Sigmoid colon (tissue), 7 donors: ENCODE measurements at places on chromosomes 12 and 14. TPM values are rescaled to one million over a fixed set of nuclear protein-coding genes. Genes with fewer than 3 reads are reported as not detected.

The GPX2 gene
- not detected for total RNA-seq

- H3K4me1 ChIP-seq: no peaks in the 10 kb centered on the region
- H3K36me3 ChIP-seq: peaks cover 96% of the 10 kb centered on the region
- DNase-seq: no peak
- H3K27me3 ChIP-seq: no peaks in the 10 kb centered on the region
- H3K4me3 ChIP-seq: no peak overlapping the region
Measured at GRCh38 chr14:91473046-91473445, 37.1 kb downstream of the PPP4R3A start.

- H3K36me3 ChIP-seq: no peaks in the 10 kb centered on the region
- DNase-seq: peak; percentile 72
- no peaks in the 10 kb centered on the region for H3K27me3 ChIP-seq
- H3K4me1 ChIP-seq: peaks cover 7% of the 10 kb centered on the region
Measured at GRCh38 chr14:32985866-32986265, 47.2 kb downstream of the NPAS3 start.

The SPTLC2 gene
- 12.4 TPM for total RNA-seq

The AMDHD1 gene
- 1.1 TPM for total RNA-seq

GRCh38 chr14:73887318-73887616, 608 bp downstream of the ZNF410 start:
- H3K4me3 ChIP-seq: peak overlapping the region; percentile 71
- DNase-seq: no peak
- no peaks in the 10 kb centered on the region for H3K27me3 ChIP-seq
- peaks cover 21% of the 10 kb centered on the region for H3K4me1 ChIP-seq

The WNT5B gene
- 8.4 TPM for total RNA-seq

- H3K4me3 ChIP-seq: no peak overlapping the region
- peaks cover 1% of the 10 kb centered on the region for H3K4me1 ChIP-seq
- no peak overlapping the region for H3K27ac ChIP-seq
Measured at GRCh38 chr14:38384741-38385140, 128.8 kb upstream of the CLEC14A start.

The CISTR gene
- not detected for total RNA-seq

The BEST3 gene
- not detected for total RNA-seq

DNA sequence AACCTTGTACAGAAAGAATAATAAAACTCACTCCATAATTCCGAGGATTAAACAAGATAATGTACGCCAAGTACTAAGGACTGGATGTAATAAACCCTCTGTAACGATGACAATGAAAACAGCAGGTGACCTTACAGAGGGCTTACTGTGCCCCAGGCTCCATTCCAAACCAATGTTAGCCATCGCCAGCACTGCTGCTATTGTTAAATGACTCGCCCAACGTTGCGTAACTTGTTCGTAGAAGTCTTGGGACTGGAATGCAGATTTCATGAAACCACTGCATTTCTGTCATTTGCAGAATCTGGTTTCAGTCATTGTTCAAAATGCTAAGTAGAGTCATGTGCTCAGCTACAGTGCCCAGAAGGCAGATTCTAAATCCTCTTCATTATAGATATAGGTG, 728 bp upstream of the STON2 start:
- no peak overlapping the region for H3K4me3 ChIP-seq
- no peak overlapping the region for H3K27ac ChIP-seq
- DNase-seq: peak; percentile 88
- no peaks in the 10 kb centered on the region for H3K4me1 ChIP-seq

GRCh38 chr12:30098677-30099076, 314.9 kb upstream of the TMTC1 start:
- no peaks in the 10 kb centered on the region for H3K4me1 ChIP-seq
- no peak for DNase-seq
- no peaks in the 10 kb centered on the region for H3K27me3 ChIP-seq
- no peak overlapping the region for H3K27ac ChIP-seq

The KRT74 gene
- total RNA-seq: not detected

GRCh38 chr14:96181186-96182056, 23.2 kb upstream of the BDKRB2 start:
- no peaks in the 10 kb centered on the region for H3K4me1 ChIP-seq
- H3K36me3 ChIP-seq: no peaks in the 10 kb centered on the region
- no peaks in the 10 kb centered on the region for H3K27me3 ChIP-seq

GRCh38 chr12:4421590-4422031, 24.0 kb downstream of the FGF6 start:
- H3K4me3 ChIP-seq: no peak overlapping the region
- peaks cover 27% of the 10 kb centered on the region for H3K4me1 ChIP-seq
- no peaks in the 10 kb centered on the region for H3K36me3 ChIP-seq
- H3K27ac ChIP-seq: no peak overlapping the region
- no peaks in the 10 kb centered on the region for H3K27me3 ChIP-seq

- no peaks in the 10 kb centered on the region for H3K4me1 ChIP-seq
- no peak for DNase-seq
- H3K36me3 ChIP-seq: no peaks in the 10 kb centered on the region
- H3K27ac ChIP-seq: no peak overlapping the region
Measured at GRCh38 chr12:76113800-76114757, 29.6 kb upstream of the NAP1L1 start.

The LRRK2 gene
- total RNA-seq: 29.9 TPM

DNA sequence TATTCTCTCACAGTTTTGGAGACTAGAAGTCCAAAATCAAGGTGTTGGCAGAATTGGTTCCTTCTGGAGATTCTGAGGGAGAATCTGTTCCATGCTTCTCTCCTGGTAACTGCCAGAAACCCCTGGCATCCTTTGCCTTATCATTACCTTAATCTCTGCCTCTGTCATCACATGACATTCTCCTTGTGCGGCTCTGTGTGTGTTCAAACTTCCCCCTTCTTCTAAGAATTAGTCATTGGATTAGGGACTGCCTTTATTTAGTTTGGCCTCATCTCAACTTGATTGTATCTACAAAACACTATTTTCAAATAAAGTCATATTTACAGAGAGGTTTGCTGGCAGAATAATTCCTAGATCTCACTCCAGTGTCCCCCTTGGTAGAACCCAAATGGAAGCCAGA, 68.9 kb downstream of the ZNF641 start:
- no peaks in the 10 kb centered on the region for H3K27me3 ChIP-seq
- no peak overlapping the region for H3K4me3 ChIP-seq
- no peak for DNase-seq
- H3K4me1 ChIP-seq: no peaks in the 10 kb centered on the region
- no peaks in the 10 kb centered on the region for H3K36me3 ChIP-seq
- H3K27ac ChIP-seq: no peak overlapping the region

The CLMN gene
- total RNA-seq: 4.4 TPM

The GCH1 gene
- 4.4 TPM for total RNA-seq

GRCh38 chr12:110224379-110225304, 56.4 kb upstream of the ATP2A2 start:
- H3K27me3 ChIP-seq: no peaks in the 10 kb centered on the region
- H3K4me1 ChIP-seq: peaks cover 17% of the 10 kb centered on the region
- peak overlapping the region; percentile 15 for H3K4me3 ChIP-seq
- DNase-seq: peak; percentile 77
- H3K27ac ChIP-seq: peak overlapping the region; percentile 80

- no peak overlapping the region for H3K4me3 ChIP-seq
- no peak for DNase-seq
- no peaks in the 10 kb centered on the region for H3K4me1 ChIP-seq
- H3K27ac ChIP-seq: peak overlapping the region; percentile 59
- no peaks in the 10 kb centered on the region for H3K27me3 ChIP-seq
Measured at GRCh38 chr12:115998794-115999478, 278.6 kb downstream of the MED13L start.

The GALNT6 gene
- total RNA-seq: 7.6 TPM

DNA sequence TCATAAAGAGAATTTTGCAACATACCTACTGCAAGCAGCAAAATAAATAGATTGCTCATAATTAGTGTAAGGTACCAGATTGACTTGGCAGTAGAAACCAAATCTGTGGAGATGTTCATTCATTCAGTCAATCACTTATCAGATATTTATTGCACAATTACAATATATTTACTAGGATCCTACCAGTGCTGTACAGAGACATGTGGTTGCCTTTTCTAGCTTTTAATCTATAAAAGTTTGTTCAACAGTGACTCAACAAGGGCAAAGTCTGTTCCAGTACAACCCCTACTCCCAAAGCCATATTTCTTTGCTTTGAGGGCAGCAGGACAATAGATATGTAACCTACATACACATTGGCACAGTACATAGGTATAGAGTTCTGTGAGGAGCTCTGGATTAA, 27.3 kb downstream of the ABCD2 start:
- no peaks in the 10 kb centered on the region for H3K4me1 ChIP-seq
- H3K36me3 ChIP-seq: no peaks in the 10 kb centered on the region
- no peak for DNase-seq

- no peak for DNase-seq
- H3K27me3 ChIP-seq: no peaks in the 10 kb centered on the region
- H3K4me1 ChIP-seq: no peaks in the 10 kb centered on the region
- H3K27ac ChIP-seq: no peak overlapping the region
- H3K4me3 ChIP-seq: no peak overlapping the region
- no peaks in the 10 kb centered on the region for H3K36me3 ChIP-seq
Measured at GRCh38 chr14:65237023-65237814, 134.9 kb upstream of the MAX start.

- no peaks in the 10 kb centered on the region for H3K4me1 ChIP-seq
- peak overlapping the region; percentile 6 for H3K27ac ChIP-seq
- no peak for DNase-seq
- peaks cover 70% of the 10 kb centered on the region for H3K36me3 ChIP-seq
Measured at GRCh38 chr12:122356192-122356635, 66.3 kb downstream of the CLIP1 start.

DNA sequence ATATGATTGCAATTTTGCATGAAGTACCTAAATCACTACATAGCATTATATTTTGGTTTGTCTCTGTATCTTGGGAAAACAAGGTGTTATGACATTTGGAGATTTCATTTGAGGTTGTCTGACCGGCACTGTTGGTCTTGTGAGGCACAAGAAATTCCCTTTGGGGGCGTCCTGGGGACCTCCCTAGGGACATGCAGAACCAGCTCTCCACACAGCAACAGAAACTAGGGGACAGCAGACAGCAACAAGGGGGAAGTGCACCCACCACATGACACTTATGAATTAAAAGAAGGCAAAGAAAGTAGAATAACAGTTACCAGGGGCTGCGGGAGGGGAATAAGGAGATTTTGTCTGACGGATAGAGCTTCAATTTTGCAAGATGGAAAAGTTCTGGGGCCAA, 14.4 kb downstream of the DDX54 start:
- no peaks in the 10 kb centered on the region for H3K27me3 ChIP-seq
- H3K4me1 ChIP-seq: no peaks in the 10 kb centered on the region
- no peak overlapping the region for H3K4me3 ChIP-seq
- H3K36me3 ChIP-seq: peaks cover 67% of the 10 kb centered on the region

- no peak for DNase-seq
- H3K27ac ChIP-seq: no peak overlapping the region
- H3K36me3 ChIP-seq: no peaks in the 10 kb centered on the region
- H3K27me3 ChIP-seq: no peaks in the 10 kb centered on the region
- no peak overlapping the region for H3K4me3 ChIP-seq
- no peaks in the 10 kb centered on the region for H3K4me1 ChIP-seq
Measured at GRCh38 chr14:81765651-81766275, 232.1 kb upstream of the SEL1L start.

The BRMS1L gene
- total RNA-seq: 10.3 TPM

DNA sequence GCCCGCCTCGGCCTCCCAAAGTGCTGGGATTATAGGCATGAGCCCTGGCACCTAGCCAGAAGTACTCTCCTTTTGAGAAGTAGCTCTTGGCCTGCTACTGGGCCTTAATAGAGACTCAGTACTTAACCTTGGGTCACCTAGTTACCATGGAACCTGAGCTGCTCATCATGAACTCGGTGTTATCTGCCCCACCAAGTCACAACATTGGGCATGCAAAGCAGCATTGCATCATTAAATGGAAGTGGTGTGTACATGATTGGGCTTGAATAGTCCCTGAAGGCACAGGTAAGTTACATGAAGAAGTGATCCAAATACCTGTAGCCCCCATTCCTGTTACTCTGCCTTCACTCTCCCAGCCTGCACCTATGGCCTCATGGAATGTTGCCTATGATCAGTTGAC, 18.0 kb upstream of the ATF7 start:
- no peak overlapping the region for H3K27ac ChIP-seq
- no peak overlapping the region for H3K4me3 ChIP-seq
- H3K4me1 ChIP-seq: no peaks in the 10 kb centered on the region

The FAIM2 gene
- 5.8 TPM for total RNA-seq

The PTHLH gene
- total RNA-seq: 7.5 TPM

- no peak overlapping the region for H3K4me3 ChIP-seq
- no peak overlapping the region for H3K27ac ChIP-seq
- H3K4me1 ChIP-seq: no peaks in the 10 kb centered on the region
- no peak for DNase-seq
Measured at GRCh38 chr12:12488823-12489550, 73.7 kb downstream of the DUSP16 start.

- H3K36me3 ChIP-seq: no peaks in the 10 kb centered on the region
- H3K27ac ChIP-seq: no peak overlapping the region
- H3K4me3 ChIP-seq: no peak overlapping the region
- no peaks in the 10 kb centered on the region for H3K27me3 ChIP-seq
- no peaks in the 10 kb centered on the region for H3K4me1 ChIP-seq
Measured at GRCh38 chr12:65266408-65266807, 12.1 kb upstream of the MSRB3 start.

- H3K36me3 ChIP-seq: peaks cover 19% of the 10 kb centered on the region
- DNase-seq: peak; percentile 95
- peak overlapping the region; percentile 60 for H3K4me3 ChIP-seq
- peaks cover 98% of the 10 kb centered on the region for H3K4me1 ChIP-seq
- H3K27me3 ChIP-seq: no peaks in the 10 kb centered on the region
- H3K27ac ChIP-seq: peak overlapping the region; percentile 96
Measured at GRCh38 chr12:124388679-124389137, 93.8 kb downstream of the RFLNA start.

- no peak for DNase-seq
- H3K4me3 ChIP-seq: no peak overlapping the region
- H3K36me3 ChIP-seq: no peaks in the 10 kb centered on the region
- no peaks in the 10 kb centered on the region for H3K27me3 ChIP-seq
- H3K4me1 ChIP-seq: peaks cover 13% of the 10 kb centered on the region
Measured at GRCh38 chr14:91977884-91978283, 30.4 kb upstream of the FBLN5 start.

DNA sequence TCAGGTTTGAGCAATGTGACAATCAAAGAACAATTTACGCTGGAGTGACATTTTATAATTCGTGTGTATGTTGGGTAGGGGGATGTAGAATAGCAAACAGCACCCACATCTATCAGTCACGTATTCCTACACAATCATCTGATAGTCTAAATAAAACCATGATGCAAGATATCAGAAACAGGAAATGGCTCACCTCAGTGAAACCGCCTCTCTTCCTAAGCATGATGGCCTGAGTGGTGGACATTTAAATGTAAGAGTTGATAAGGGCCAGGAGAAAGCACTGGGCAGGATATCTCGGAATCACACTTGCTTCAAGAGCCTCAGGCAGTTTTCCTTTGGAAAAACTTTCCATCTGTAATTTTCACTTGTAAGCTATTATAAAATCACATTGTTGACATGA, 128.2 kb downstream of the GRIP1 start:
- DNase-seq: no peak
- H3K36me3 ChIP-seq: no peaks in the 10 kb centered on the region
- no peaks in the 10 kb centered on the region for H3K27me3 ChIP-seq
